Erythroblast (primary cell): ENCODE measurements at places on chromosomes 12 and 14.

- no peak for DNase-seq
These were observed 96.5 kb downstream of the BCL11B start for GRCh38 chr14:99175331-99176155.

DNA sequence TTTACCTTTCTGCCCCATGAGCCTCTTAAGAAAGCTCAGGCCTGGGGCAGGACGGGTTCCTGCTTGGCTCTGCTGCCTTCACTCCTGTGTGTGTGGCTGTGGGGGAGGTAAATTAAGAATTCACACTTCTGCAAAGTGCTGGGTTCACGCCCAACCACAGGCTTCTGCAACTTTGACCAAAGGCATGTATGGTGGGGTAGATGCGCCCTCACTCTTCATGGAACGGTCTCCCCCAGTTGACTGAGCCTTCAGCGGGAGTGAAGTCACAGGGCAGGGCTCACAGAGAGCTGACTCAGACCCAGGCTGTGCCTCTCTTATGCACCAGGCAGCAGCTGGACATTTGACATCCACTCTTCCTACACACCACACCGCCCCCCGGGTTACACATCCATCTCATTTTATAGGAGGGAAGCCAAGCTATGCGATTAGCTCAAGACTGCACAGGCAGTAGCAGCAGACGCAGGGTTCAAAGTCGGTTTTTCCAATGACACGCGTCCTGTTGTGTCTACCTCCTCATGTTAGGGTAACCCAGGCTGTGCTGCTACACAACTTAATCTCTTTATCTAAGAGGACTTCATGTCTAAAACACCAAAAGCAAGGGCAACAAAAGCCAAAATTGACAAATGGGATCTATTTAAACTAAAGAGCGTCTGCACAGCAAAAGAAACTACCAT, 15.4 kb upstream of the BCL11B start:
- no peak for DNase-seq

DNA sequence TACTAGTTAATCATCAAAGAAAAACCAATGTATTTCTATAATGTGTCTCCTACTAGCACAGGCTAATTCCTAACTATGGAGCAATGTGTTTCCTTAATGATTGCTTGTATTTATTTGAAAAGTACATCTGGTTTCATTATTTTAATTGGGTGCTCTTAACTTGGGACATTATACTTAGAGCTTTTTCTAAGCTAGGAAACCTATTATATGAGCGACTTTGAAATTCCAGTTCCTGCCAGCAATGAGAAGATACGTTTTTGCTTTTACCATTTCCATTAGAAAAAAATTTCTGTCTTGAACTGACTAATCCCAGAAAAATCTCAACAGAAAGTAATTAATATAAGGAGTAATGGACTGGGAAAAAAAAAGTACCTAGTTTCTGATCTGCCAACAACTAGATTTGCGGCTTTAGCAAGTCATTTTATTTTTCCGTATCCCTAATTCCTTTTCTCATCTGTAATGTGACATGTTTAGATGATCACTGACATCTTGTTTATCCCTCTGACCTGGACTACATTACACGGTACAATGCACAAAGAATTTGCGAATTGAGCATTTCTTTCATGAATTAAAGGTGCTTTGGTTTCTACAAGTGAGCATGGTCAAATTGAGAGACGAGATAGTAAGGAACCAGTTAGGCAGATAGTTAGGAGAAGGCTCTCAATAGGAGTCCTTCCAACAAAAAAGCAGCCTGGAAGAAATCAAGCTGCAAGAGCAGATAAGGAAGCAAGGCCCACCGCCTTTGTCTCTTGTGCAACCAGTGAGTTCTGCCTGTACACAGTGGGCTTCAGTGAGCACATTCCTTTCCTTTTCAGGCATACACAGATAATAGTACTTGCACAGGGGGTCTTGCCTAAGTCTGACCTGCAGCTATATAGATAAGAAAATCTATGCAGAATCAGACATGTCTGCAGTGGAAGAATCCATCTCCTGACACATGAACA, 1765.0 kb upstream of the FLRT2 start:
- no peak for DNase-seq

GRCh38 chr14:100317912-100318808, 5.0 kb upstream of the SLC25A47 start:
- DNase-seq, result peak; percentile 68

- DNase-seq, result peak; percentile 4
These were observed 282.1 kb downstream of the RPS29 start for GRCh38 chr14:49303946-49304516.

- peak; percentile 77 for DNase-seq
These were observed 1.2 kb upstream of the CPNE8 start for GRCh38 chr12:38906482-38907200.

DNA sequence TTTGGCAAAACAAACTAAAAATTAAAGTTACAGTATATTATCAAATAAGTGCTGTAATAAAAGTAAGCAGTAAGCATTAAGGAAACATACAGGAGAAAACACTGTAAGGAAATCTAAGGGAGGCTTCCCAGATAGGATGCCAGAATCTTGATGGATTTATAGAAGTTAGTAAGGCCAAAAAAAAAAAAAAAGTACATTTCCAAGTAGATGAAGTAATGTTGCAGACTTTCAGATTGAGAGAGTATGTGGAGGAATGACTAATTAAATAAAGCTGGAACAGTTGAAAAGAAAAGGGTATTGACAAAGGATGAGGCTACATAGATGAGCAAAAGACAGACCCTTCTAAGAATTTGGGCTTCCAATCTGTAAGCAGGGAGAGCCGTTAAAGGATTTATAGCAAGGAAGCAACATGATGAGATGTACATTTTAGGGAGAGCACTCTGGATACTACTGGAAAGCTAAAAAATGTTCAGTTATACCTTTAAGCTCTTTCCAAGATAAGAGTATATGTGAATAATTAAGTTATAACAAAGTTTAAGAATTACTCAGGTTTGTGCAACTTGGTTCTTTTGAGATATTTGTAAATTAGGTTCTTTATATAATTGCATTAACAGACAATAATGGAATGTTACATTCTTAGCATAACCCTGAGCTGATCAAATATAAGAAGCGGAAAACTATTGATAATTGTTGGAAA, 87.5 kb upstream of the MON2 start:
- no peak for DNase-seq

- DNase-seq, result no peak
These were observed 57.9 kb downstream of the SLC17A8 start for GRCh38 chr12:100414739-100415138.

DNA sequence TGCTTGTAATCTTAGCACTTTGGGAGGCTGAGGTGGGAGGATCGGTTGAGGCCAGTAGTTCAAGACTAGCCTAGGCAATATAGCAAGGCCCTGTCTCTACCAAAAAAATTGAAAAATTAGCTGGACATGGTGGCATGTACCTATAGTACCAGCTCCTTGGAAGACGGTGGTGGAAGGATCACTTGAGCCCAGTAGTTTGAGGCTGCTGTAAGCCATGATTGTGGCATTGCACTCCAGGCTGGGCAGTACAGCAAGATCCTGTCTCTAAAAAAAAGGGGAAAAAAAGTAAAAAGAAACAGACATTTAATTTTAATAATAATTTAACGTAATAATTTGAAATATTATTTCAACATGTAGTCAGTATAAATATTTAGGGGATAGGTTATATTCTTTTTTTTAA, 16.1 kb downstream of the MON2 start:
- DNase-seq, result no peak

DNA sequence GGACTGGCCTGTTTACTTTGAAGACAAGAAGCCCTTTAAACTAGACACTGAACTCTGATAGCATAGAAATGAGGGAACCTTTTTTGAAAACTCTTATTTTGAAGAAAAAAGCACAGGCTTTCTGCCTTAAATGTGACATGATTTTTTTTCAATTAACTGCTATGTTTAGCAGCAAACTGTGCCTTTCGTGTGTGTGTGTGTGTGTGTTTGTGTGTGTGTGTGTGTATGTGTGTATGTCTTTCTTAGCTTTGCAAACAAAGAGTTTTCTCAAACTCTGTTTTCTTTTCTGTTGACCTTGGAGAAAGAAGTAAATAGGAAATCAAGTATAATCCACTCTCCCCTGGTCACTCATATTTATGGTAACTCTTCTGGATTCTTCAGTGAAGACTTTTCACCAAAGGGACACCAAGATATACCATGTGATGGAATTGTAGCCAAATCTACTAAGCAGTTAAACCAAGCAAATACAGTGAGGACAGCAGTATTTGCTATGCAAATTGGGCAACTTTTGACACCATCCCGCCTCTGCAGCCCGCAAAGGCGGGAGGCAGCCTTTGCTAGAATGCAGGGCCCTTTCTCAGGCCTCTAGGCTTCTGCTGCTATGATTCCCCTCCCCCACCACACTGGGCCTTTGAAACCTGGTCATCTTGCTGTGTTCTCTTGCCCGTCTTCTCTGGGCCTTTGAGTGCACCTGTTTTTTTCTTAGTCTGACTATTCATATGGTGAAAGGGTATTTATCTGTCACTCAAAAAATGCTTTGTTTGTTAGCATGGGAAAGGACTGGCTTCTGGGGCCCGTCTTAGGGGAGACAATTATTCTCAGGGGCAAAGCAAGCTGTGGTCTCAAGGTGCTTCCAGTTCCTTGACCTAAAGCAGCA, 107.9 kb downstream of the MYRFL start:
- DNase-seq, result no peak

- no peak for DNase-seq
These were observed 65.0 kb downstream of the KCNK10 start for GRCh38 chr14:88258021-88258420.

- DNase-seq, result no peak
These were observed 76.6 kb upstream of the NAV3 start for GRCh38 chr12:77754086-77754485.

- no peak for DNase-seq
These were observed 21.0 kb upstream of the ITPR2 start for GRCh38 chr12:26854031-26854390.

GRCh38 chr14:102866982-102867761, 55.3 kb upstream of the AMN start:
- no peak for DNase-seq

DNA sequence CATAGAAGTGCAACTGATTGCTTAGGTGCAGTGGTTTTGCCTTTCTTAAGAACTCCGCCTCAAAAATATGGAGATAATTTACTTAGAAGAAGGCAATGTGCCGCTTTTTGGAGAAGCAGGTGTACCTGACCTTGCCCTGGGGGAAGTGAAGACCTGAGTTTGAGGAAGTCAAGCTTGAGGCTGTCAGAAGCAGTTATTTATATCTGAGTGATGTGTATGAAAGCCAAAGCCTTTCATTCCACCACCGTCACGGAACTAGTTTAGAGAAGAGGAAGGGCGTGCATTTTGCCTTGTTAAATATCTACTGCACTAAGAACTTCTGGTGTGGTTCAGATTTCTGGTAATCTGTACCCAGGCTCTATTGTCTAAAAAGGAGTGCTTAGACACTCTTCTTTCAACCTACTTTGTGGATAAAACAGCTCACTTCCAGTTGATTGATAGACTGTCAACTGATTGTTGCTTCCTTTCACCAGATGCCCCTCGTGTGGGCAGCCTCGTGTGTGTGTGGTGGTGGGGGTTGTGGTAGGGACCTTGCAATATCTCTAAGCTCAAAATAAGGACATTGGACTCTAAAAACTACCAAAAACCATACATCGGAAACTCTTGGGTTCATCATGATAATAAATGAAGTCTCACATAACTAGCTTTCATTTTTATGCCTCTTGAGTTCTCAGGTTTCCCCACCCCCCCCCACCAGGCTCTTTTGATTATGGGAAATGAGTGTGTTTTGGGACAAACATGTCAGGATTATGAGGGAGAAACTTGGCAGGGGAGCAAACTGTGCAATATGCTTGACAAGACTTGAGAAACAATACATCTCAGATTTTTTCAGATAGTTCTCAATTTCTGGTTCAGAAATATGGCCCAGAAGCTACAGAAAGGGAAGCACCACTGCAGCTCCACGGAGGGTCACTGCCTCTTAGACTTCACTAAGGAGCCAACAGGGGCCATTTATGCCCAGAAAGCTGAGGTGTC, 78.6 kb downstream of the ARF6 start:
- DNase-seq, result no peak

- DNase-seq, result peak; percentile 81
These were observed 1.2 kb downstream of the CRY1 start for GRCh38 chr12:107091989-107092641.

- DNase-seq, result no peak
These were observed 7.7 kb downstream of the ZNF605 start for GRCh38 chr12:132948146-132949066.

GRCh38 chr12:100371146-100371545, 14.3 kb downstream of the SLC17A8 start:
- DNase-seq, result no peak

DNA sequence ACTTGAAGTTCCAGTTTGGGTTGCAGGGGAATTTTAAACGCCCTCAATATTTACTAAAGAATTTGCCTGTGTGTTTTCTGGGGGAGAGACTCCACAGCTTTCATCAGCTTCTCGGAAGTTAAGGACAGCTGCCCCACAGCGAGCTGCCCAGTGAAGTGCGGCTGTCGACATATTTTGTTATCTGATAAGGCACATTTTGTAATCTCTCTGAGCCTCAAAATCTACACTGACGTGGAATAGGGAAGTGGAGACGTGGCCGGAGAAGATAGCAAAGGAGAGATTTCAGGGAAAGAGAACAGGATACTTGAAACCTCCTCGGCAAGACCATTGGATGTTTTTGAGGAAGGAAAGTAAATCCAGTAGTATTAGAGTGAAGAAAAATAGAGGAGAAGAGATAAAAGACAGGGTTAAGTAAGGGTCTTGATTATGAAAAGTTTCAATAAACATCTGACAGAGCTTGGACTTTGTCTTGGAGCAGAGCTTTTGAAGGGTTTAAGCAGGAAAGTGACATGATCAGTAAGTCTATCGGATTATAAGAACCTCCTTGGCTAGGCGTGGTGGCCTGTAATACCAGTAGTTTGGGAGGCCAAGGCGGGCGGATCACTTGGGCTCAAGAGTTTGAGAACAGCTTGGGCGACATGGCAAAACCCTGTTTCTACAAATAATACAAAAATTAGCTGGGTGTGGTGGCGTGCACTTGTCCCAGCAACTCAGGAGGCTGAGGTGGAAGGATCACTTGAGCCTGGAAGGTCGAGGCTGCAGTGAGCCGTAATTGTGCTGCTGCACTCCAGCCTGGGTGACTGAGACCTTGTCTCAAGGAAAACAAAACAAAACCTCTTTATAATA, 1.1 kb downstream of the POLR3B start:
- DNase-seq, result peak; percentile 89

DNA sequence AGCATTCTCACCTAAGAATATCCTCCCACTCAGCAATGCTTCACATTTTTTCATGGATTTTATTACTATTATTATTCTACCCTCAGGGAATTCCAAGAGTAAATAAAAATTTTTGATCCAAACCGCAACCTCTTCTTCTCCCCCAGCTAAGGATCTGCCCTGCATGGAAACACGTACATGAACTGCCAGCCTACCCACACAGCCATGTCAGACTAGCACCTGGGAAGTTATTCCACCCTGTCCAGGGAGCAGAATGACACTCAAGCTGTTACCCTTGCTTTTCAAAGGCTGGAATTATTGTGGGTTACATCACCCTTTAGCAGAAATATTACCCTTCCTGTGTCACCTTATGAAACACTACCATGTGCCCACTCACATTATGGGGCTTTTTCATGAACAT, 227.3 kb upstream of the USP15 start:
- no peak for DNase-seq
